ENCODE measurements at places on chromosomes 1 and 21.

DNA sequence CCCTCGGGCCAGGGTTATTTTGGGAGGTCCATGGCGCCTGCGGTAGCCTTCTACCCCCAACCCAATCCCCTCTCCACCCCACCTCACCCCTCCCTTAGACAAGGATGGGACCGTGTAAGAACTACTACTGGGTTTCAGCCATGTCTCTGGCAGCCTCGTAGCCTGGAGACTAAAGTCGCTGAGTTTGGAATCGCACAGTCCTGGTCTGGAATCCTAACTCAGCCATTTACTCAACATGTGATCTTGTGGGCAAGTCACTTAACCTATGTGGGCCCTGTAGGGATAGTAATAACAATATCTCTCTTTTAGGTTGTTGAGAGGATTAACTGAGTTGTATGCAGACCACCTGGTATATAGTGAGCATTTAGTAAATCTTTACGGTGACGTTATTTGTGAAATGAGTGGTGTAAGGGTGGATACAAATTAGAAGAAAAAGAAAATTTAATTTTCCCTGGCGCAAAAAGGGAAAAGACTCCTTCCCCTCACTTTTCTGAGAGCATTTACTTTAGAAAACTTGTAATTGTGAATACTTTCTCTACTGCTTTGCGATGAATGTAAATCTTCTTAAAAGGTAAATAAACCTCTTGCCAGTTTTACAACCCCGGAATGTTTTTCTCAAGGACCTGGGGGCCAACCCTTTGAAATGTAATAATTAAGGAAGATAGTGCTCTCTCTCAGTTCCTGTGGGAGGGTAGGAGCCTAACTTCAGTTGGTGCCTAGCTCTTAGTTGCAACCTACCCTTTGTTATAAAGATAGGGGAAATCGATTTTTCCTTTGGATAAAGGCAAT is 615 bp upstream of the MRPS15 start:
- DNase-seq, result no peak

GRCh38 chr21:43300496-43301408 is 126.2 kb downstream of the SIK1 start:
- DNase-seq, result no peak

DNA sequence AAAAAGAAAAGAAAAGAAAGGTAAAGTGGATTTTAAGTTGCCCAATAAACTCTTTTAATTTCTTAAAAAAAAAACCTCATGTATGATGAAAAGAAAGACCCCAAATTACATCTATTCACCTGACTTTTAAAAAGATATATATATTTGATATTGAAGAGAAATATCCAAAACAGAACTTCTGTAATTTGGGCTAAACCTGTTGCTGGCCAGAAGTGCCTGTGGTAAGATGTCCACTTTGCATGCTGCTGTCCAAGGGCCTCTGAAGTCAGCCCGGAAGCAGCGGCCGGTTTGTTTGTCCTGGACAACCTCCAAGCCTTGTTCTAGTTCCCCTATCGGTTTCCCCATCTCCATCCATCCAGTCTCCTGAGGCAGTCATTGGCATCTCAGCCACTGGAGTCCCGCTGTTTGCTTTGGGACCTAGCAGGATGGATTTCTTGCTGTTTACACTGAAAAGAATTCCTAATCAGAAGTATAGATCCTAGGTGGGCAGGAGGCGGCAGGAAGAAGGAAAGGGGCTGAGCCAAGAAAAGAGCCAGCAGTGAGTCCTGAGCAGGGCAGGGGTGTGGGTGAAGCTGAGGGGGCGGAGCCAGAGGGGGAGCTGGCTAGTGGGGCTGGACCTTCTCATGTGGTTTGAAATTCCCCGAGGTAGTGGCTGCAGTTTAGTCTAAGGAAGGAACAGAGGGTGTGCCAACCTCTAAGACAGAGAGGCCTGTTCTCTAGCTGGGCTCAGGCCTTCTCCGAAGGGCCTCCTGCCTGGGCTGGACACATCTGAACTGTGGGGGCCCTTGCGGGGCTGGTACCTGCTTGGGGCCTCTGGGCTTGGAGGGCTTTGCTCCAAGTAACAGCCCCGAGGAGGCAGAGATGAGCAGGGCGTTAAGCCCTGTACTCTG is 3.3 kb downstream of the NCMAP start:
- no peak for DNase-seq

DNA sequence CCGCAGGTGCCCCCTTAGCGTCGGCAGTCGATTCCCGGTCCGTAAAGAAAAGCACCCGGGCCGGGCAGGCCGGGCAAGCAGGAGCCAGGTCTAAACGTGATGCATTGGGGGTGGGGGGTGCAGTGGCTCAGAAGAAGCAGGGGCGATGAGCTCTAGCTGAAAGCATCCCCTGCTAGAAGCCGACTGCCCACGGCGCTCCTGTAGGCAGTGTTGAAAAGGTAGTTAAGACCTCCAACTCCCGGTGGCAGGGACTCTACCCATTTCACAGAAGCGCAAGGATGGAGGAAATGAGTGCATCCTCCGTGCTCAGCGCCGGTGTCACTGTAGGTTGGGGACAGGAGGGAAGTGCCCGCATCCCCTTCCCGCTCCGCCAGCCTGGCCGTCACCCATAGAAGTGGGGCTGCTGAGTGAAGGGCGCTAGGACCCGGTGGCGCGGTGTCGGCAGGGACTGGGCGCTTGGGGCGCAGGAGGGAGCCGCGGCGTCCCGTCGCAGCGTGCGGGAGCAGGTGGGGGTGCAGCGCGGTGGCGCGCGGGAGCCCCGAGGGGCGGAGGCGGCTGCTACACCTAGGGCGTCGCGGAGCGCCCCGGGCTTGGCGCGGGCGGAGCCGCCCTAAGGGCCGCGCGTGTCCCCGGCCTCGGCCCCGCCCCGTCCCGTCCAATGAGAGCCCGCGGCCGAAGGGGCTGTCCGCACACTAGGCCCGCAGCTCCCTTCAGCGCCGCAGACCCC is at the start of gene WNT2B:
WNT2B (plus strand) TSS at position 688 of the 727 bp plus-strand sequence. CDS start 298 bp downstream, outside the sequence.
- peak; percentile 17 for DNase-seq

- DNase-seq, result no peak
These were observed 26.2 kb downstream of the ENAH start for GRCh38 chr1:225626698-225627097.

- DNase-seq, result no peak
These were observed 156.9 kb downstream of the EDEM3 start for GRCh38 chr1:184597650-184598357.

DNA sequence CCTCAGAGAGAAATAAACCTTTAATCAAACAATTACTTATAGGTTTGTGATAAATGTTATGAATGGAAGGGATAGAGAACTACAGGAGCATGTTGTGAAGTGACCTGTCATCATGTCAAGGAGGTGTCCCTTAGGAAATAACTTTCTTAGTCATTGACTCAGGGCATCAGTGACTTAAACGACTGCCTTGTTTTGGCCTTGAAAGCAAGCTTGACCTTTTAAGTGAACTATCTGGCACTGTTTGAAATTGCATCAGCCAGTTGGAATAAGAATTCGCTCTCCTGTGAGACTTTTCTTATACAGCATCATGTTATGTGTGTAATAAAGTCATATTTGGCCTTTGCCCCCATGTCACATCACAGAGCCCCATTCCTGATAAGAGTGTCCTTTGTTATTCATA is 30.9 kb downstream of the LRRC8B start:
- DNase-seq, result no peak

DNA sequence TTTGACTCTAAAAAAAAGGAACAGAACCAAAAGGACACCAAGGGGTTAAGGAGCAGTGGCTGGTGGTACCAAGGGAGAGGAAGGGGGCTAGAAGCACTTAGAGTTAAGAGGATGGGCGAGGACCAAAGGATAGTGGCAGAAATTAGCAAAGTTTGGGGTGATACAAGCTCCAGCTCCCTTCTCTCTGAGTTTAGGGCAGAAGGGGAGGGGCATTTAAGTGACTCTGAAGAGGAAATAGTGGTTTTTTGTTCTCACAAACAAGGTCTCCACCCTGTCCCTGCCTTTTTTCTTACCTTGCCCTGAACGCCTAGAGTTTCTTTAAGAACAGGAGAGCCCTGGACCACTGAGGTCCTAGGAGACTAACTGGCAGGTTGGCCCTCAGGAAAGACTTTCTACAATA is 3.3 kb downstream of the CDC42SE1 start:
- no peak for DNase-seq

DNA sequence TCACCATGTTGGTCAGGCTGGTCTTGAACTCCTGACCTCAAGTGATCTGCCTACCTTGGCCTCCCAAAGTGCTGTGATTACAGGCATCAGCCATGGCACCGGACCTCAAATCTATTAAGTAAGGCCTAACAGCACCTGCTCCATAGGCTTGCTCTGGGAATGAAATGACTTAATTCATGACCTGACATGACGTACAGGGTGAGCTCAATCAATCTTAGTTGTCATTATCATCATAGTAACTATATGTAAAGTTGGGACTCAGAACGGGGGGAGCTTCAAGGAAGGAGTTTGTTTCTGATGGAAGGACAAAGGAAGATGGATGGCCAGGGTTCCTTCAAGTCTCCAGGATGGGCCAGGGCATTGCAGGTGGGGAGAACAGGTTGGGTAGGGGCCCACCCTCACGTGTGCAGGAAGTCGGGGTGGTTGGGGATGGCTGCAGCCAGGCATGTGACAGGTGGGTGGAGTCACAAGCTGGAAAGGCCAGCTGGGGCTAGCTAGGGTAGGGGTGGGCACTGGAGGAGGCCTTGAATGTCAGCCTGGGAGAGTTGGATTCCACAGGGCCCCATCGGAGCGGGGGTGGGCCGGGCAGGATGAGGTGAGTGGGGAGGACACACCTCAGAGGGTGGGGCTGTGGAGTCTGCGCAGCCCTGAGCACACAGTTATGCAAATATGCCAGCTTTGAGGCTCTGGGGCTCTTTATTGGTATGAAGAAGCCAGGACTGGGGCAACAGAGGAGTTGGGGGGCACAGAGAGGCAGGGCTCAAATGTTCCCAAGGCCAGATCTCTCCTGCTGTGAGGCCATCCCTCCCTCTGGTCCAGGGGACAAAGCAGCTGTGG is 9.6 kb downstream of the TRIM62 start:
- no peak for DNase-seq

- no peak for DNase-seq
These were observed 32.4 kb downstream of the PSMG1 start for GRCh38 chr21:39150877-39151276.

DNA sequence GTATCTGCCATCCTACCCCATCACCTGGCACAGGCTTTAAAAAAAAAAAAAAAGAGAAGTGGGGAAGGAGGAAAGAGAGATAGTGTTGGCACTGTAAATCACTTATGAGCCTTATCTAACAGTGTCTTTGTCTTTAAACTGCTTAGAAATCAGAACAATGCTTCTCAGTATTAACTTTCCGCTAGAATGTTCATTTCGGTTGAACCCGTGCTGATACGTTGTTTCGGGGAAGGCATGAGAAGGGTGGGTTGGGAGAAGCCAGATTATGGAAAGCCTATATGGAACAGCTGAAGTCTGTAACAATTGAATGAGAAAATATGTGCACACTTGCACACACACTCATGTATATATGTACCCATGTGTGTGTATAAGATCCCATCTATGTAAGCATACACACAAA is 170.8 kb downstream of the GALNT2 start:
- no peak for DNase-seq

DNA sequence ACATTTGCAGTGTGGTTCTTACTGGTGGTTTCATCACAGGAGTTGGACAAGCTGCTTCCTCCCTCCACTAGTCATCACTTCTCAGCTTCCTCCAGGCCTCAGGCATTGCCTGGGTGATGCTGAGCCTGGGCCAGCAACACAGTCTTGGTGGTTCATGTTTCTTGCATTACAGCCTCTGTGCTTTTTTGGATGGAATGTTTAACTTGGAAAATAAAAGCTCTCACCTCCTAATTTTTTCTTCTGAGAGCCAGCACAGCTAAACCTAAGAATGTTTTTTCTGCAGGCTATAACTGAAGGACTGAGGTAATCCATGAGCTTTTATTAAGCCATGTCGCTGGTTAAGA is 66.1 kb upstream of the RHOU start:
- DNase-seq, result no peak

DNA sequence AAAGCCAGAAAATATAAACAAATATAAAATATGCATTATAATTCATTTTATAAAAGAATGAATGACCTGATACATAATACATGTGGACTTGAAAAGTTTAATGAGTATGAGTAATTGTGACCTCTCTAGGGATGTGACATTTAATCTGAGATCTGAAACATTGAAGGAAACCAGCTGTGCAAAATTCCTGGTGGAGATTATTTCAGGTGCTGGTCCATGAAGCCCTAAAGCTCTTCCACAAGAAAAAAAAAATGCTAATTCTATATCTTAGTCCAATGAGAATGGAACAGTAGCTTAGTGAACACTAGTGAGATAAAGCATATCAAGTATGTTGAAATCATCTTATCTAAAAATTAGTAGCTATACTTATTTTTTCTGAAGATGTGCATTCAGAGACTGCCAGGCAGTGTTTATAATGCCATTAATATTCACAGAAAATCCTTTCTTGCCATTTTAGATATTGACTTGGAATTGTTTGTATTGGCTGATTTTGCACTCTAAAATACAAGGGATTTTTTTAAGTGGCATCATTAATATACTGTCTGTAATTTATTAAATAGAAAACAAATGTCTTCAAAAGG is 1485.9 kb downstream of the PLA2G4A start:
- DNase-seq, result no peak

DNA sequence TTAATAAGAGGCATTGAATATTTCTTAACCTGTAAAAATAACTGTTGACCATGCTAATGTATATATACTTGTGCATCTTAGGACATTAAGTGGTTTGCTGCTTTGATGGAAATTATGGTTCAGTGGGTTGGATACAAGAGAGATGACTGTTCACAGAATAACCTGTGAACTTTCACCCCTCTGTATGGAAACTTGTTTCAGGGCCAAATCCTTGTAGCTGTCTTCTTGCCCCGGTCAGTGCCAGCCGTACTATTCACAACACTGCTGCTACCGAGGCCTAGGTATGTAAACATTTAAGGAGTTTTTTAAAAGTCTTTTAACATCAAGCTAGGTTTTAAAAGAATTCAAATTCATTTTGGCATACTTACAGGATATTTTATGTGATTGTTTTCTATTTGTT is 16.1 kb downstream of the DONSON start:
- no peak for DNase-seq

GRCh38 chr21:26106562-26106961 is 64.0 kb downstream of the APP start:
- no peak for DNase-seq
